ENCODE measurements at places on chromosomes 5 and 9.
A peak's percentile ranks its signal among the peaks of the same experiment; 100 is the strongest.

DNA sequence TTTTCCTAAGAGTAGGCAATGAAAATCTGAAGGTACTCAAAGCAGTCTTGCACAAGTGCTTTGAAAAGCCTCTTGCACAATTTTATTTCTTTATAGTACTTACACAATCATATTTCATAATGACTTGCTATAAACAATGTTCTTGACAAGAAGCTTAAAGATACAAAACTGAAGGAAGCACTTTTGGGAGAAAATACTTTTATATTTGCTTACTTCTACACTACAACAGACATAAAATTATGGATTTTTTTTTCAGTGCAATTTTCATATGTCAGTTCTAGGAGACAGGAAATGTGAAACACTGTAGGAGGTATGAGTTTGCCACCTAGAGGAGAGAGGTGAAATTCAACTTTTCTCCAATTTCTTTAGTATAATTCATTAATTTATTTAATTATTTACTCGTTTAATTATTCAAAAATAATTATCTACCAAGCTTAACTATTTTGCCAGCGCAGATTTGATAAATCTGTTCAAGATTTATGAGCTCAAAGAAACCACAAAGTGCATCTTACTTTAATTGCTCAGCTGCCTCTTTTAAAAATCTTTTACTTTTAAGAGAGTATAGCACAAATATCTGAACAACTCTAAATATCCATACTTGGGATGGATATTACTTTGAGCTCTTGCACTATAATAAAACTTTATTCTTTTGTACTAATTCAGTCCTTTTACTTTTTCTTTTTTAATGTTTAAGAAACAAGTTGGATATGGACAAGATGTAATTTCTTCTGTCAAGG lies 29.0 kb upstream of the CDKN2B start:
- peak; percentile 25 for DNase-seq

DNA sequence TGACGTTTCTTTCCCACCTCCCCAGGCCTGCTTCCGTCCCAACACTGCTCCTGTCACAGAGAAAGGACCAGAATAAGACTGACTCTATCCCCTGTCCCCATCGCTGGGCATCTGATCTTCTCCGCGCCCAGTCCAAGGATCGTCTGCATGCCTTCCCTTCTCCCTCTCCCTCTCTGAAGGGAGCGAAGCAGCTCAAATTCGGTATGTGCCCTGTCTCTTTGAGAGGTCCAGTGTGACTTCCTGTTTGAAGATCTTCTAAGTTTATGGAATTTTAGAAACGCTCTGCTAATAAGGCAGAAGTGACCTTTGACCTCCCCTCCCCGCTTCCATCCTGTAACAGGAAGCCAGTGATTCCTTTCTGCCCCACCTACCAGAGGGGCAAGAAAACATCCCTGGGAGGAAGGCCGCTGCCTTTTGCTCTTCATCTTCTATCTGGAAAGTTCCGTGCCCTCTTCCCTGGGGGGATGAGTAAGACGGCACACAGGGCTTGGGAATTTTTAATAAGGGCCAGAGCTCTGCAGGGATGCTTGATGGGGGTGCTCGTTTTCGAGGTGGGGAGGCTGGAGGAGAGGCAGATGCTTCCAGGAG lies 40.7 kb upstream of the RNU6ATAC start:
- no peak for DNase-seq

DNA sequence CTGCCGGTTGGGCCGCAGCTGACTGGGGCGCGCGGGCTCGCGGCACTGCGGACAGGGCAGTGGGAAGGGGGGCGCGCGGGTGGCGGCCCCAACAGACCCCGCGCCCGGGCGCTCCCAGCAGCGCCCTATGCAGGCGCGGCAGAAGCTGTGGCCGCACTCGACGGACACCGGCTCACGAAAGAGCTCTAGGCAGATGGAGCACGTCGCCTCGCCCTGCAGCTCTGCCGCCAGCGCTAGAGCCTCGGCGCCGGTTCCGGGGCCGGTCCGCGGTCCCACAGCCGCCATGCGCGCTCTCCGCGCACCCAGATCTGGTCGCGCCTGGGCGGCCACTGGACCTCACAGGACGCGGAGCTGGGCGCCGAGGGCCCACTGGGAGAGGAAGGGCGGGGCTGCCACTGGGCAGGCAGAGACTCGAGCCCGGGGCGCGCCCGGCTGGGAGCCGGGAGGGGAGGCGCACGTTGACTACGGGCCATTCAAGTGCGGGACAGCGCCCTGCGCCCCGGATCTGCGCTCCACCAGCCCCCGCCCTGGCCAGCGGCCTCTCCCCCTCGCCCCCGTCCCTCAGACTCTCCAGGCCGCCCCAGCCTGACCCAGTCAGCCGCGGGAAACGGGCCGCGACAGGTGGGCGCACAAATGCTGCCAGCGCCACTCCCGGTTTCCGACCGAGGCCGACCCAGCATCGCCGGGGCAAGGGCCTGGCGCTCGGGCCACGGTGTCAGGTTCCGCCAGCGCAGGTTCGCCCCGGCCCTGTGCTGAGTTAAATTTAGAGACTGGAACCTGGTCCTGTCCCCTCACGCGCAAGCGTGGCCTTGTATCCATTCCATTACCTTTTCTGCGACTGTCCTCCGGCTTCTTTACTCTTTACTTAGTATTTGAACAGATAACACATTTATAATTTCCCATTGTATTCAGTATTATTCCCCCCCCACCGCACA lies at the start of gene TRIM7:
TRIM7 (minus strand) TSS at position 371 of the 935 bp plus-strand sequence; CDS start at position 285, 86 bp downstream.
- DNase-seq = peak; percentile 67

DNA sequence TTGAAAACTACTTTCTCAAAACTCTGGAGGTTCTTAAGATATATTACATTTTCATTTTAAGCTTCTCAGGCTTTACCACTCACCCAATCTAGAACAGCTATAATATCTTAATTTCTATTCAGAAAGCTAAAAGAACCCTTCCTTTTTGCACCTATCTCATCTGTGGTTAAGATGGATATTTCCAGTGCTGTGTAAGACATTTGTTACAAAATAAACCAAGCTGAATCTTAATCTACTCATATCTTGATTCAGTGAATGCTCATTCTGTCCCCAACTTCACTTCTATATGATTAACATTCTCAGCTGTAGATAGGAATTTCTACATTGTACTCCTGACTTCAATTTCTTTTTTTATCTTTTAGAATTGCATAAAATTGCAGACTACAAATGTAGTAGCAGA lies 15.0 kb downstream of the ABHD17B start:
- no peak for DNase-seq

GRCh38 chr9:700365-701282 lies 140.9 kb upstream of the DMRT1 start:
- DNase-seq = no peak

DNA sequence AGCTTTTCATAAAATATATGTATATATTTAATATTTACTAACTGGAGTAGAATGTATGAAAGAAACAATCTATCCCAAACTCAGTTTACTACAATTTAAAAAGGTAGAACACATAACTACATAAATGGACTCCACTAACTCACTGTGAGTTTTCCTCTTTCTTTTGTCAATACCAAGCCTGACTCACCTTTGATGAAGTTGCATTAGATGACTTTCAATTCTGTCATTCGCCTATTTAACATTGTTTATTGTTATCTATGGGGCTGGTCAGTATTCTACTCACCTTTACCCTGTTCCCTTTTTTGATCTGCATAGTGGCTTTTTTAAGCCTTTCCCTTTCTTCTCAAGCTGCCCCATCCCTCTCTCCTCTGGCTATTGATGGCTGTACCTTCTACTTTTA lies 629.7 kb downstream of the RAB3C start:
- DNase-seq = no peak

DNA sequence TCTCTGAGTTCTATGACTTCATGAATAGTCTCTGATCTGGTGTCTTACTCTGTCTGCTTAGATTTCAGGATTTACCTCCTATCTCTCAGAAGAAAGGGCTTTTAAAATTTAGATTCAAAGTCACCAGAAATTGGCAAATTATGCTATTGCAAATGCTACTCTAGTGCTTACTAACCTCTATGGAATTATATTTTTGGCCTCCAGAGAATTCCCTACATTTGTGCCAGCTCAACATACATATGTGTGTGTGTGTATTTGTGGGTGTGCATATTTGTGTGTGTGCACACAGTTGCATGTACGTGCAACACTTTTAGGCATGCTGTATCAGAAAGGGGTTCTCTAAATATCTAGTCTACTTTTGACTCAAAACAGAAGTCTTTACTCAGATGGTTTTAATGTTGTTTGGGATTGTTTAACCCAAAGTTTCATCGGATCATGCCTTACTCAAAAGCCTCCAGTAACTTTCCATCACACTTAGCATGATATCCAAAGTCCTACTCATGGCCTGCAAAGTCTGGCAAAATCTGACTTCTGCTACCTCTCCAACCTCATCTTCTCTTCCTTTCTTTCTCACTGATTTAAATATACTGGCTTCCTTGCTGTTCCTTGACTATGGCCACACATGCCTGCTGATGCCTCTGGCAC lies 147.6 kb upstream of the NR3C1 start:
- no peak for DNase-seq

DNA sequence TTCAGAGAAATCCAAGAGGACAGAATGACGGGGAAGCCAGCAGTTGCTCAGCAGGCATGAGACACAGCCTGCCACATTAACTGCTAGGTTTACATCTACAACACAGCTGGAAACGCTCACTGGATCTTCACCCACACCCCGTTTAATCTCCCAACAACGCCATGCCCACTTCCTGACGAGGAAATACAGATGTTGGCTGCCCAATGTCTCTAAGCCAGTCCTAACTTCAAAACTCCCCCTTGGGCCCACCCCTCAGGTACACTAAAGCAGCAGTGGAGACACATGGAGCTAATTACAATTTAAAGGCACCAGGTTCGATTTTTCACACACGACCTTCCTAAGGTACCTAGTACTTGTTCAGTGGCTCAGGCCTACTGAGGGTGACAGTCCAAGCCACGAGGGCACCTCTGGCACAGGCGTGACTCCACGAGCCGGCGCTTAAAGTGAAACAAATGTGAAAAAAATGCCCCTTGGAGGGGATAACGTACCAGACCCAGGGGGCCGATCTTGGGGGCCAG lies 904 bp downstream of the RPL12 start:
- no peak for DNase-seq

DNA sequence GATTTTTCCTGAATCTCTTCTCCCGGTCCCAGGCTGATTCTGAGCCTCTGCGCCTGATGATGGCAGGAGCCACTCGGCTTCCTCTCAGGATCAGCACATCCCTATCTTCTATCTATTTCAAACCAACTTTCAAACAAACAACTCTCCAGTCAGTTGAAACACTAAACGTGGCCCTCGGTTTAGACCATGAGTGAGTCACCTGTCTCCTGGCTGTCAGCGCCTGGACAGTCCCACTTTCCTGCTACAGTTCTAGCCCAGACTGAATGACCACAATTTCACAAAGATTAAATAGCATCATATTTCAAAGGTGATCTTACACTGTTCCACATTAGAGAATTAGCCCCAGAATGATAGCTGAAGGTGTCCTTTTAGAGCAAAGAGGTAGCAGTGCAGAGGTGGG lies 6.2 kb downstream of the SLC6A19 start:
- DNase-seq = no peak

DNA sequence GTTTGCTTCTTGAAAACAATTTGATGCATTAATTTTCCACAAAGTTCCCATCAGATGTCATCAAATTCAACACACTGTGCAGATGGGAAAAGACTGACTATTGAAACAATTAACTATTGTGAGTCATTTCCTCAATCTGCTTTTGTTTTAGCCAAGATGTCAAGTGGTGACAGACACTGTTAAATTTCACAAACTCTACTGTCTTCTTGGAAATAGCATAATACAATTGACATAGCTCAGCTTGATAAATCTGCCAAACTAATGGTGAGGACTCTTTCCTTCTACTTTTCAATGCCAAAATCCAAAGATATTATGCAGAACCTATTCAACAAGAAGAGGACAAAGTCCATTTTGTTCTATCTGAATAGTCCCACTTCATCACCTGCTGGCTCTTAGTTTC lies 242.3 kb downstream of the CAAP1 start:
- no peak for DNase-seq

DNA sequence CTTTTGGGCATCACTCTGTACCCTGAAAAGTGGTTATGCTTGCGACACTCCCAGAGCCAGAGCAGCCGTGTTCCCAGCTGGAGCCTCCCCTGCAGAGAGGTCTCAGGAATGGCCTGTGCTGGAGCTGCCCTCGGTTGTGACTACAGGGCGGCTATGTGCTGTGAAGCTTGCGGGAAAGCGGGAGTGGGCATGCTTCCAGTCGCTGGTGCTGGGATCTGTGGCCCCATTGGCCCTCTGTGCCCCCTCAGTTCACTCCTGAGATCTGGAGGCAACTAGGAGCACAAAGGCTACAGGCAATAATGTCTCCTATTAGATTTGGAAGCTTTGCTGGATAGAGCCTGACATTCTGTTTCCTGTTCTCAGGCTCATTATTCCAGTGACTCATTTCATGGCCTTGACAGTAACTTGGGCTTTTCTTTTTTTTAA lies 56.9 kb downstream of the GPR107 start:
- DNase-seq = no peak

- DNase-seq = no peak
Measured at GRCh38 chr5:39231705-39232525, 12.6 kb upstream of the FYB1 start.

DNA sequence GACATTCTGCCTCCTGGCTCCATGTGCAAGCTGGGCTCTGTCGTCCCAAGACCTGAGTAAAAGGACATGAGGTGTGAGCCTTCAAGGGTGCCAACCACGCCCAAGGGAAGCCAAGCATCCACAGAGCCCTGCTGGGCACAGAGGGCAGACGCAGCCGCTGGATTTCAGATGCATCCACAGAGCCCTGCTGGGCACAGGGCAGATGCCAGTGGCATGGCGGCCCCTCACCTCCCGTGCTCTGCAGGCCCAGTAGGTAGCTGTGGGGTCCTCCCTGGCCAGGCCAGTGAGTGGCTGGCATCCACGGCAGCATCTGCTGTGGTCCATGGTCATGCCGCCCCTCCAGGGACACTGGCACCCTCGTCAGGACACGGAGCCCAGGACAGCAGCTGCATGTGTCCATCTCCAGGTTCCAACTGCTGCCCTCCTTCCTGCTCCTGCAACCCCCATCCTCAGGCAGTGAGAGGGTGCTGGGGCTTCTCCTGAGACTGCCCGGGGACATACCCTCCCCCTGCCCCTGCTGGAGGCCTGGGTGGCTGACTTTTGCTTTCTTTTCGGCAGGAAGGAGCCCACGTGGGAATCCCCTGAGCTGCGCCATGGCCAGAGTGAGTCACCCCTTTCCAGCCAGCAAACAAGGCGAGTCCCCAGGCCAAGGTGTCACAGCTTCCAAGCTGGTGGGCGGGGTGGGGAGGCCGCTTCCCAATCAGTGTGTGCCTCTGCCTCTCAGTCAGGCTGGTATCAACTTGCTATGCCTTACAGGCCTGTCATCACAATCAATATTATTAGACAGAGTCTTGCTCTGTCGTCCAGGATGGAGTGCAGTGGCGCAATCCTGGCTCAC lies 4.0 kb upstream of the TRAF2 start:
- DNase-seq = peak; percentile 82
